Neuronal stem cell (in vitro differentiated cells): ENCODE measurements at places on chromosomes 7 and 10.

DNA sequence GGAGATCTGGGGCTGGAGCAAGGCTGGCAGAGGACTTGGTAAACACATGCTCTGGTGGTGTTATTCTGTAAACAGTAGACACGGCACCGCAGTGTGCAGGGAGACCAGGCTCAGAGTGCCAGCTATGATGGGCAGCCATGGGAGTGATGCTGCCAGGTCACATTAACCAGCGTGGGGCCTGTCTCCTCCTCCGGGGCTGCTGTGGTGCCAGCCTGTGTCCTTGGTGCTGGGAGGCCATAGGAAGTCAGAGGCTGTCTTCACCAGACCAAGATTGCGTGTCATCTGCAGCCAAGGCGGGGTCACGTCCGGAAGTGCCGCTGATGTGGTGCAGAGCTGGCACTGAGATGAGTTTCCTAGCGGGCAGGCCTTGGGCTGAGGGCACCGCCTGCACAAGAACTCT, 236.0 kb downstream of the GLRX3 start:
- DNase-seq: no peak

DNA sequence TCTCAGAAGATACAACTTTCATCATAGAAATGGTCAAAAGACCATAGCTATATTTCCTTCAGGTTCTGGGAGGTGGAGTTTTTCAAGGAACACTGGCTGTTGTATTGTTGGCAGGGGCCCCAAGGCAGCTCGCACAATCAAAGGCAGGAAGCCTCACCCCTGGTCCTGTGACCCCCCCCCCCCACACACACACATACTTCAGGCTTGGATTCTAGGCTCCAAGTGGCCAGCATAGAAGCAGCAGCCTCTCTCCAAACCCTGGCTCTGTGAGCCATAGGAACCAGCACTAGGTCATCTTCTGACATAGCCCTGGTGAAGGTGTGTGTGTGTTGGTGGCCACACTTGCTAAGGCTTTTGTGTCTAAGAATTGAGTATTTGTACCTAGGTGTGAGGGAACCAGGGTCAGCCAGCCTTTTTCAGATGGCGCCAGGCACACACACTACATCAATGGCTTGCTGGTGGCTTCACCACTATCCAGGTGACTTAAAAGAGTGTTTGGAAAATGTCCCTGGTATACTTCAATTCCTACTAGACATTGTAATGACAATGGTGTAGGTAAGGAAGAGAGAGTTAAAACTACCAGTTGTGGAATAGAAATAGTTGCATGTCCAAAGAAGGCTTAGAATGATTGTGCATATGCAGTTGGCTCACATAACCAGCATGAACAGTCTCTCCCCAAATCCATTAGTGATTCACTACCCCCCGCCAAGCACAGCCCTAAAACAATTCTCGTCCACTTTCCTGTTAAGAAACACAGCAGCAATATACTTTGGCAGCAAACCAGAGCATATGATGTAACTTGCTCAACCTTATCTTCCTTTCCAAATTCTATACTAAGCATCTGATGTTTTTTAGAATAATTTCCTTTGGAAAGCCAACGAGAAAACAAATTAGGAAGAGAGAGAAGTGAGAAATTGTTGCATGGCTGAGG, 91.3 kb downstream of the AVL9 start:
- no peak for DNase-seq

DNA sequence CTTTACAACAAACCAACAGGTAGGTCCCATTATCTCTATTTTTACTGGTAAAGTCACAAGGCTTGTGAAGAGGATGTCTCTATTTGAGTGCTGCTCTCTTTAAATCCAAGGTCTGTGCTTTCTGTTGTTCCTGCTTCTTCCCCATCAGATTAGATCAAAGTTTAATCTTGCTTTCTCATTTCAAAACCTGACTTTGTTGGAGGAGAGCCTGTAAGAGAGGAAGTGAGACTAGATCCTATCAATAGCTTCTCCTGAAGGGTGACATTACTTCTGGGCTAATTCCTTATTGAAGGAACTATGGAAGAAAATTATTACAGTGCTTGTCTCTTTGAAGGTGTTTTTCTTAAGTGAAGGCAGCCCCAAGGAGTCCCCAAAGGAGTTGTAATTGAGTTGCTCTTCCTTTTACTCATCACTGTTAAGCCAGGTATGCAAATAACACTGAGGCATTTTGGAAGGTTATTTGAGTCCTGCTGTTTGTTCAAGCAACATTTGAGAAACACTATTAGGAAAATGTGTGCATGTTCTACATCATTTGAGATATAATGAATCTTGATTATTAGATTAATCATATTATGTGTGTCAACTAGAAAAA, 146.2 kb upstream of the MBL2 start:
- no peak for DNase-seq

DNA sequence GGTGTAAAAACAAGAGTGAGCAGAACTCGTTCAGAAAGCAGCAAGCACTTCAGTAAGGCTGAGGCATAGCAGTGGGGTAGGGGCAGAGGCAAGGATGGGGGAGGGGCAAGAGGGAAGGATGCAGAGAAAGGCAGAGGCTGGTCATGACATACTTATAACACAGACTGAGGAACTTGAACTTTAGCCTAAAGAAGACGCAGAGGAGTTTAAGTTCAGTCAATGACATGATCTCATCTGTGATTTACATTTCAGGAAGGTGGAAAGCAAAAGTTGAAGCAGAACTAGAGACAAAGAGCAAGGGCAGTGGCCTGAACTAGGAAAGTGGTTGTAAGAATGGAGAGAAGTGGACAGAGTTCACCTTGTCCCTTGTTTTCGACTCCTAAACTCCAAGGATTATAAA, 15.8 kb downstream of the MACC1 start:
- DNase-seq: no peak

GRCh38 chr7:71491336-71491735, 359.4 kb downstream of the GALNT17 start:
- no peak for DNase-seq

GRCh38 chr10:14611968-14612693, 162.6 kb downstream of the FAM107B start:
- DNase-seq: no peak
